ENCODE measurements at places on chromosomes 7 and 10.
A peak's percentile ranks its signal among the peaks of the same experiment; 100 is the strongest.

DNA sequence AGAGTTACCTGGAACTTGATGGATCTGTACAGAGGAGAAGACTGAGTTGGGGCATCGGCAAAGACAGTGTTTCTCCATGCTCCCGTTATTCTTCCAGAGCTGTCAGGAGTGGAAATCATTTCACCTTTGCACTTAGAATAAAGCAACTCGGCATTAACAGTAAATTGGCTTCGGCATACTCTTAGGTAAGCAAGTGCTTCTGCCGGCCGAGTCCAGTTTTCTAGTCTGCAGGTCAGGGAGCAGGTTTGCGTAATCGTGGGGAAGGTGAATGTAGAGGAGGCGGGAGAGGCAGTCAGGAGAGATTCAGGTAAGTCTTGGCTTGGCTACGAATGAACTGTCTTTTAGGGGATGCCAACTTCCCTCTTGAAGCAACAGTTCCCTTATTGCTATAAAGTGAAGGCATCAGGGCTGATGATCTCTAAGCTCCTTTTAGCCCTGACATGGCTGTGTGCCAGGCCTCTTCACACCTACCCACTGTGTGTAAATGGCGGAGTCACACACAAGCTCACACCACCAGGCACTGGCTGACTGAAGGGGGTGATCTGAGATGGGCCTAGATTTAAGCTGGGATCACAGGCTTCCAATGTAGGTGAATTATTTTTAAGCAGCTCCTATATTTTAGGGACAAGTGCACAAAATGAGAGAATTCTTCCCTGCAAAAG, 127.1 kb downstream of the GATA3 start:
- DNase-seq = no peak

DNA sequence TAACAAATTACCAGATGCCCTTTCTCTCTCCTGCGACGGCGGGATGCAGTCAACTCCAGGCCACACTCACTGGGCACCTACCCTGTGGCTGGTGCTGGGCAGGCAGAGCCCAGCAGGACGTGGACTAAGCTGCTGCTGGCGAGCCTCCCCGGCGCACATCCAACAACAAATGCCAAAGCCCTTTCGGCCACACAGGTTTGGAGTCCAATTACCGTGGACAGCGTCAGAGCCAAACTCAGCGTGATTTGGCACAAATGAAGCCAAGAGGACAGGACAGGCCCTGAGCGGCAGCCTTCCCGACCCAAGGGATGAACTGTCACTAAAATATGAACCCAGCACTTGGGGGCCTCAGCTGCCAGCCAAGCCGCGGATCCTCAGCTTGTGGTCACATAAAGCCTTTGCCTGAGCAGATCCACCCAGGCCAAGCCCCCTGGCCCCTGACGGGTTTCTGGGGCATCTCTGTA, 28.4 kb downstream of the DAGLB start:
- DNase-seq = no peak

DNA sequence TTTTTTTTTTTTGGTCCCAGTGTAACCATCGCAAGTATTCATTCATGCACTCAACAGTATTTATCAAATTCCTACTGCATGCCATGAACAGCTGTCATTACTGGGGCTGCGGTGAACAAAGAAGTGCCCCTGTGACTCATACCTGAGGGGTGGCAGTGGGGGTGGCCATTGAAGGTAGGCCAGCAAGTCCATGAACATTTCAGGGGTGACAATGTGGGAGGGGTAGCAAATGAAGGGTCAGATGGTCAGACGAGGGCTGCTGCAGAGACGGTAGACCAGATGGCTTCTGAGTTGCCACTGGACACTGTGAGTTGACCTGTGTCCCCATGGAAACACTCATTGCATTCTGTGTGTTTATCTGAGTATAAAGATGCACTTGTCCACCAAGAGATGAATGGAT, 92.5 kb upstream of the PITRM1 start:
- DNase-seq = peak; percentile 12

DNA sequence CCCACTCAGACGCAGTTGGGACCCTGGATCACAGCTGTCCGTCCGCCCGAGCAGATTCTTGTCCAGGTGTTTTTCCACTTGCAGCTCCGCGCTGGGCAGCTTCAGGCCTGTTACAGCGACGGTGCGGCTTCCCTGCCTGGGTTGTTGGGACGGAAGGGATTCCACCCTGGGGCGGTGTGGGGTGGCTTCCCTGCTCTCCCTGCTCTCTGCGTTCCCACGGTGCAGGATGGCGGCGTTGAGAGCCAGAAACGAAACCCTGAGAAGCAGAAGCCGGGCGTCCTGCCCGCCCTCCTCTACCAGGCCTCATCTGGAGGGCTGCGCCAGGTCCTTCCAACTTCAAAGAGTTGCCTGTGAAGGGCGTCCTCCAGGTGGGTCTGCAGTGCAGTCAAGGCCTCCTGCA, 194.4 kb downstream of the ADARB2 start:
- DNase-seq = no peak

DNA sequence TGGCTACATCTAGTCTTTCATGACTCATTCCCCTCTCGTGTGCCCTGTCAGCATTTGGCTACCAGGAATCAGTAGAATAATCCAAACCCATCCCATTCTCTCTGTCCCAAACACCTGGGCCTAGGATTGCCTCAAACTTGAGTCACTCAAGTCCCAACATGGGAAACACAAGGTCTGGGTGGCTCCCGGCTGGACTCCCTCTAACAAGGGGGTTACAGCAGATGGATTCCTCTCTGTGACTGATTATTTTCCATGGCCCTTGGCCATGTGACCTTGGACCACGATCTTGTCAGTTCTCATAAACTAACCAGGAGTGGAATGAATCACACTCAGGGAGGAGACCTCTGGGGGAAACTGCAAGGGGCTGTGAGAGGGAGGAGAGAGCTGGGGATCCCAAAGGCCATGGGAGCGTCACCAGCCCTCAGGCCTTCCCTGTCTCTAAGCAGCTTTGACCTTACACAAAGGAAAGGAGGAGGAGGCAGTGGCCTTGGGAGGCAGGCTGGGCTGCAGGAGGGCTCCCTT, 533.1 kb downstream of the KCNMA1 start:
- DNase-seq = peak; percentile 16

GRCh38 chr7:138359870-138360559, 100.0 kb upstream of the TRIM24 start:
- no peak for DNase-seq

DNA sequence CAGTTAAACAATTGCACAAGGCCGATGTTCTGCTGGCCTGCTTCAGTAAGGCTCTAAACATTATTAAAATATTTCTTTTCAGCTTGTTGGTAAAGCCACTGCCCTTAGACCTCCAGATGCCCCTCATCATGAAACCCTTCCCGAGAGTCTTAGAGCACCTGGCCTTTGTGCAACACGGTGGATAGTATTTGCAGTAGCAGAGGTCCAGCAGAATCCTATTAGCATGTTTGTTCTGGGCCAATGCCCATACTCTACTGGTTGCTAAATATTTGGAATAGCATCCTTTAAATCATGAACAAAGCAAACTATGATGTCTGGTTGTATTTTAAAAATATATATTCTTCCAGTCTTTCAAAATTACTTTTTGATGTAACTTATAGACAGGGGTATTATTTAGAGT, 584.6 kb downstream of the CNTNAP2 start:
- DNase-seq = no peak

DNA sequence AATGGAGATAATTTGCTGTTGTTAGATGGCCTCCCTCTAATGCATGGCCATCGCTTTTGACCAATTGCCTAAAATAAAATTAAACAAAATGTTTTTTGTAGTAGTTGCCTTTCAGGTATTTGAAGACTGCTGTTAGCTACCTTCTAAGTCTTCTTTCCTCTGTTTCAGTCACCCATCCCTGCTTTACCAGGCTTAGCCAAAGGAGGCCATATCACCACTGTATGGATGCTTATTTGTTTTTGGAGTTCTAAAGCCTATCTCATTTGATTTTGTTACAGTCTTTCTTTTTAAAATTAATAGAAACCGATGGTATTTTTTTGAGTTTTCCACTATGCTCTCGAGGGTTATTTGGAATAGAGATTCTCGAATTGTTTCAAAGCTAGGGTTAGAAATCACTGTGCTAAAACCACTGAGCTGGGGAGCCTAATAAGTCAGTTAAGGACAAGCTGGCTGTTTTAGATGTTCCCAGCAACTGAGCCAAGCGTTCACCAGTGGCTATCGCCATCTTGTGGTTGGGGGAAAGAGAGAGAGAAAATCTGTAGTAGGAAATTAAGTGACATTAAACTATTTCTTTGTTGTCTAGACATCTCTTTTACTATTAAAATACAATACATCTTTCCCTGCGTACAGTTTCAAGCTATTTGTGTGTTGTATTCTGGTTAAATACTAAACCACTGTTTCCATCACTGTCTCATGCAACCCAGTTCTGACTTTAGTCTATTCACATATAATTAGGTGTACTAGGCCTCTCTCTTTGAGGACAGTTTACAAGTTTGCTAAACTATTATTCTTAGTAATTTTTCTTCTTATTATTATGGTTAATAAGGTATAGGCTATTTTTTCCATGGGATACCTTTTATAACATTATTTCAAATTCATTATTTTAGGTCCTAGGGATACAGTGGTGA, 52.2 kb downstream of the GPR158 start:
- DNase-seq = peak; percentile 1

GRCh38 chr7:5671046-5671445, 110.4 kb downstream of the RNF216 start:
- no peak for DNase-seq

DNA sequence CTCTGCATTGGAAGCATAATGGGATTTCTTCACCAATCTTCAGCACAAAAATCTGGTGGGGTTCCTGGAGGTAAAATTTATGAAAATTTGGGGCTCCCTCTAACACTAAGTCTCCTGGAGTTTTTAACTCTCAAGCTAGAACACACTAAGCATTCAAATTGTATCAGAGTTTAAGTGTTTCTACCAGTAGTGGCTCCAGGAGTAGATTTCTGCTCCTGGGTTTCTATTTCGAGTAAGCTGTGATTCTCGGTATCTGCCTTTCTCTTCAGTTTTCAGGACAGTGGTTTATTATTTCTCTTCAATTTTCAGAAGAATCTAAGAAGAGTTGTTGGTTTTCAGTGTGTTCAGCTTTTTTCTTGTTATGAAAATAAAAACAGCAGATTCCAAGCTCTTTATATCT, 566.4 kb upstream of the KCND2 start:
- DNase-seq = no peak

- no peak for DNase-seq
These were observed 20.3 kb downstream of the TTYH3 start for GRCh38 chr7:2651847-2652735.

GRCh38 chr10:95518455-95519452, 42.4 kb downstream of the SORBS1 start:
- DNase-seq = no peak

- DNase-seq = no peak
These were observed 97.3 kb downstream of the GLI3 start for GRCh38 chr7:42139751-42140150.

GRCh38 chr7:18494821-18495408, 634 bp upstream of the HDAC9 start:
- no peak for DNase-seq

GRCh38 chr10:43814663-43815062, 166.0 kb upstream of the ZNF32 start:
- no peak for DNase-seq

- DNase-seq = no peak
These were observed 2.3 kb downstream of the FAM107B start for GRCh38 chr10:14772399-14772798.

GRCh38 chr10:74910241-74910975, 84.0 kb downstream of the KAT6B start:
- DNase-seq = no peak

GRCh38 chr10:123398756-123399155, 244.6 kb downstream of the BUB3 start:
- DNase-seq = no peak

DNA sequence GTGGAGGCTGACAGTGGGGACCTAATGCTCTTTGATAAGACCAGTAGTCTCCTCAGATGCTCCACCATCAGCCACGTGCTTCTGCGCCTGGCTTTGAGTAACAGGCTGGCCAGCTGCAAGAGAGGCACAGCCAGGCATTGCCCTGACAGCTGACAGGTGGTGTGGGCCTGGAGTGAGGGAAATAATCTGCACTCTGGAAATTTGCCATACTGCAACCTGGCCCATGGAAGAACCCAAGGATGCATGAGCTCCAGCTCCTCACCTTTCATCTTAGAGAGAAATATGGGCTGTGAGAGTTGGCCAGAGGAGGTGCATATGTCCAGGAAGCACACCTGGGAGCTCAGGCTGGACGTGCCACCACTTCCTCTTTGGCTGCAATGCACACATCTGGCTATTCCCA, 118.9 kb downstream of the PLXDC2 start:
- DNase-seq = no peak
